ENCODE measurements at places on chromosomes 13 and 19.

DNA sequence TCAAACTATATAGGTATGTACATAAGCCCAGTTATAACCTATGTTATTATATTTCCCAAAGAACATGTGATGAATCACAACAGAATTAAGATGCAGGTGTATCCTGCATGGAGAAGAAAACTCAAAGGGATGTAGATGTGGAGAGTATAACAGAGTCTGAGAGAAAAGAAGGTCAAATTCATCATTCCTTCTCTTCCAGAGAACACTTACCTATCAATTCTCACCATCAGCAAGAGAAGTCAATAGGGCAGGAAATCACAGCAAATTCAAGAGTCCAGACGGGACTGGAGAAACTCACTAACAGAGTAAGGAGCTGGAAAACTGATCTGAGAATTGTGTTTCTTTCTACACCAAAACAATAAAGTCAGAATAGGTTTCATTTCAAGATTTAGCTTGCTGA, 28.4 kb downstream of the DIAPH3 start:
- no peaks in the 10 kb centered on the region for H3K4me1 ChIP-seq
- no peaks in the 10 kb centered on the region for H3K27me3 ChIP-seq
- H3K36me3 ChIP-seq: no peaks in the 10 kb centered on the region
- H3K27ac ChIP-seq: no peak overlapping the region

- no peak overlapping the region for H3K4me3 ChIP-seq
- no peak for DNase-seq
- H3K27me3 ChIP-seq: no peaks in the 10 kb centered on the region
Observed at GRCh38 chr13:66506051-66506777, 723.9 kb downstream of the PCDH9 start.

GRCh38 chr13:112710855-112711527, 21.2 kb downstream of the ATP11A start:
- no peaks in the 10 kb centered on the region for H3K27me3 ChIP-seq
- no peaks in the 10 kb centered on the region for H3K4me1 ChIP-seq
- DNase-seq: no peak

DNA sequence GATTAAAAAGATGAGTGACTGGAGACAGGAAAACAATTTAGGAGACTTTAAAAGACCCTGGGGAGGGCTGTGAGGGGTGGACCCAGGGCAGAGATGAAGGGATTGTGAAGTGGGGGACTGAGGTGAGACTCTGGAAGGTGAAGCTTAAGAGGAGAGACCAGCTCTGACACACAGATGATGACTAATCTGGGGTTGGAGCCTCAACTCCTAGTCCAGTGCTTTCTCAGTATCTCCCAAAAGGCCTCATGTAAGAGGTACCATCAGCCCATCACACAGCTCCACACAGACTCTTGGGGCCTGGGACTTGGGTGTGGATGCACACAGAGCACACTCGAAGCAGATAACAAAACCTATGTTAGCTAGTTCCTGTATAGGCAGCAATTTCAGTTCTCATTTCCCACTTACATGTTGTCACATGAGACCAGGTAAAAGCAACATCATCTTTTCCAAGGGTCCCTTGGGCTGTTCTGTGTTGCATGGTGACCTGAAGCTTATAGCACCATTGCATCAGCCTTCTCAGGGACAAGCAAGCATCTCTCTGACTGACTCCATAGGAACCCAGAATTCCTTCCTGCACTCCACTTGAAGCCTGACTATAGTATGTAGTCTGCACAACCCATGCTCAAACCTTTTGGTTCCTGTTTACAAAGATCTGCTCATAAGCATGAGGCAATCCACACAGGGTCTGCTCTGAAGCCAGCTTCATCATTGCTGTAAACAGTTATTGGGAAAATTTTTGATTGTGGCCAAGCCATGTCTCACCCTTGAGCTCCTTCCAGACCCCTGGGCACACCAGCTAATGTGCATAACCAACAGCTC, 88.6 kb upstream of the MYCBP2 start:
- DNase-seq: no peak
- H3K4me1 ChIP-seq: no peaks in the 10 kb centered on the region
- no peaks in the 10 kb centered on the region for H3K36me3 ChIP-seq
- H3K27ac ChIP-seq: no peak overlapping the region

GRCh38 chr19:39412867-39413271, 400 bp downstream of the PLEKHG2 start:
- no peaks in the 10 kb centered on the region for H3K36me3 ChIP-seq
- no peak for DNase-seq
- no peaks in the 10 kb centered on the region for H3K27me3 ChIP-seq
- peak overlapping the region; percentile 89 for H3K4me3 ChIP-seq
- H3K27ac ChIP-seq: peak overlapping the region; percentile 6

DNA sequence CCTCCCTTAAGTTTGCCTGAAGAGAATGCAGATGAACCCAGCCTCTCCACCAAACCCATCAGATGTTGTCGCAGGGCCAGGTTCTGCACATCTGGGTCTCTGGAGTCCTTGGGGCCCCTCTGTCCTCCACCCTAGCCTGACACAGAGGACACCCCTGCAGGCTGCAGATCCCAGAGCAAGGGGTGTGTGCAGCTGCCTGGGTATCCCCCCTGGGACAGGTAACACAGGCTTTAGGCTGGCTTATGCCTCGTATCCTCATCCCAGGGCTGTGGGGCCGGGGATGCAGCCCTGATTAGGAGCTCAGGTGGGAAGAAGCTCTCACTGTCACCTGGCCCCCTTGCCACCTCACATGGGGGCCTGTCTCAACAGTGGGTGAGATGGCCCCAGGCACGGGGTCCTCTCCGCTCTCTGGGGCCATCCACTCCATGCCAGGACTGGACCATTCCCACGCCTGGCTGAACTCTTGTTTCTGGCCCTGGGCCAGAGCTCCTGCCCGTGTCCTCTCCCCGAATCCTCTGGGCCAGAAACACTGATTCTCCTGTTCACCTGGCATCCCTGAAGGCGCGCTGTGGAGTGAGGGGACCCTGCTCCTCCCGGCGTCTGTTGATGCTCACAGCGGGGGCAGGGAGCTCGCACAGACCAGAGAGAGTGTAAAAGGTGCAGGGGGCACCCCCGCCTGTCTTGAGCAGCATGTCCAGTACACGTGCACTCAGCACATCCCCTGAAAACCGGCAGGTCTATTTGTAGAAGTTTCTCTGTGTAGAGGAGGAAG, 38.7 kb upstream of the TPM4 start:
- H3K36me3 ChIP-seq: no peaks in the 10 kb centered on the region
- DNase-seq: no peak
- H3K4me1 ChIP-seq: no peaks in the 10 kb centered on the region
- H3K27me3 ChIP-seq: no peaks in the 10 kb centered on the region

GRCh38 chr19:10228920-10229319, 2.2 kb downstream of the S1PR2 start:
- no peak for DNase-seq
- no peaks in the 10 kb centered on the region for H3K36me3 ChIP-seq
- no peak overlapping the region for H3K27ac ChIP-seq
- H3K4me1 ChIP-seq: no peaks in the 10 kb centered on the region
- H3K4me3 ChIP-seq: no peak overlapping the region

- H3K27ac ChIP-seq: no peak overlapping the region
- no peaks in the 10 kb centered on the region for H3K27me3 ChIP-seq
- no peaks in the 10 kb centered on the region for H3K4me1 ChIP-seq
- no peak overlapping the region for H3K4me3 ChIP-seq
Observed at GRCh38 chr19:38229585-38230073, 5.6 kb upstream of the DPF1 start.

DNA sequence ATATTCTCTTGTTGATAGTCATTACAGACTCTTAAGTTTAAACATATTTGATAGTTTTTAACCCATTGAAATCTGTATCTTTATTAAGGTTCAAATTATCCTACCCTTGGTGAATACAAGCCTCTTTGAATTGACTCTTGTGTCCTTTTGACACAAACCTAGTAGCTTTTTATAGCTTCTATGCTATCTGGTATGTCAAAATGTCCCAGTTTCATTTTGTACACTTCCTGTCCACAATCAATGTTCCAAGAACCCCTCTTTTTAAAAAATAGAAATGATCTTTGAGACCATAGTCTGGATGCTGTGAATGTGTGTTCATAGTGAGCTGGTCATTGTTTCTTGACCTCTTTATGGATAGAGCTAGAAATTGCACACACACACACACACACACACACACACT, 39.2 kb upstream of the FGF14 start:
- H3K4me1 ChIP-seq: no peaks in the 10 kb centered on the region
- H3K27me3 ChIP-seq: no peaks in the 10 kb centered on the region
- no peak overlapping the region for H3K4me3 ChIP-seq
- H3K36me3 ChIP-seq: no peaks in the 10 kb centered on the region
- no peak for DNase-seq

- H3K4me3 ChIP-seq: no peak overlapping the region
- no peaks in the 10 kb centered on the region for H3K4me1 ChIP-seq
- H3K27me3 ChIP-seq: peaks cover 2% of the 10 kb centered on the region
- H3K36me3 ChIP-seq: no peaks in the 10 kb centered on the region
Observed at GRCh38 chr13:25987987-25988386, 63.8 kb downstream of the SHISA2 start.

GRCh38 chr13:84844473-84844872, 954.7 kb downstream of the SLITRK6 start:
- H3K36me3 ChIP-seq: no peaks in the 10 kb centered on the region
- H3K4me3 ChIP-seq: no peak overlapping the region
- H3K27ac ChIP-seq: no peak overlapping the region
- no peaks in the 10 kb centered on the region for H3K27me3 ChIP-seq
- no peaks in the 10 kb centered on the region for H3K4me1 ChIP-seq

DNA sequence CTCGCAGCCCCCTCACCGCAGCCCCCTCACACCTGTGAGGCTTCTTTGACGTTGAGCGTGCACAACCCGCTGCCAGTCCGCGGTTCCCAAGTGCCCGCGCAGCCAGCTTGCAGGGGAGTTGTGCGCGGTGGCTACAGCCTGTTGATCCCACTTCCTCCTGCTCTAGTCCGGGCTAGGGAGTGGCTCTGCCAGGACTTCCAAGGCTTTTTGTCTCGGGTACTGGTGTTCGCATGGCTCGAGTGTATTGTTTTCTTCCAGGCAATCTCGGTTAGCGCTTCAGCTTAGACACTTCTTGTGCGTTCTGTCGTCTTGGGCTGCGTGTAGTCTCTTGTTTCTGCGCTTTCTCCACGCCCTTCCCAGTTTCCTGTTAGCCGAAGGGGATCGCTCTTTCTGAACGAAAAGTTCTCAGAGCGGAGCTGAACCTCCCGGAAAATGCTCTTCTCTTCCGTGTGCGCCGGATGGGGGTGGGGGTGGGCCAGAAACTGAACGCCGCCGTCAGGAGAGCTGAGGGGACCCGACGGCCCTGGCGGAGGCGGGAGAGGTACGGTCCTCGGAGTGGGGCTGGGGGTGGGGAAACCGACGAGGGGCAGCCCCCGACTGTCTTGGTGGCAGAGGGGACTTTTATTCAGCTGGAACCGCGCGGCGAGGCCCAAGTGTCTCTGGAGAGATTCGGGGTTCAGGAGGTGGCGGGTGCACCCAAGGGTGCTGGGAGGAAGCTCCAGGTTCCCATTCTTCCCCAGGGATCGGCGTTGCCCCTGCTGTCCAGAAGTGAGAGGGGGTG, 697 bp upstream of the DGKH start:
- H3K36me3 ChIP-seq: no peaks in the 10 kb centered on the region
- no peak for DNase-seq
- no peaks in the 10 kb centered on the region for H3K4me1 ChIP-seq
- H3K4me3 ChIP-seq: peak overlapping the region; percentile 55
- peak overlapping the region; percentile 52 for H3K27ac ChIP-seq
- H3K27me3 ChIP-seq: no peaks in the 10 kb centered on the region

DNA sequence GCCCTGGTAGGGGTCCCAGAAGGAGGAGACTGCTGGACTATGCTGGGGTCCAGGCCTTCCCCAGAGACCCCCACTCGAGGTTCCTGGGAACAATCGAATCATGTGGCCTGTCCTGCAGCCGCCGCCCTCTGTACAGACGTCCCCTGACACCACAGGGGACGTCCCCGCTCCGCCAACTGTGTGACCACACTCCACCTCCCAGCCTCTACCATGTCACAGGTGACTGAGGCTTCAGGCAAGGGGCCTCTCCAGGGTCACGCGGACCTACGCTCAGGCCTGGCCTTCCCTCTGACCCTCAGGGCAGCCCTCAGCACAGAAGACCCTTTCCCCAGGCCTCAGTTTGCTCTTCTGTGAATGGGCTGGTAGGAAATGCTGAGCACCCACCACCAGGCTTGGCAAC, 13.1 kb upstream of the TMEM161A start:
- no peak overlapping the region for H3K27ac ChIP-seq
- H3K36me3 ChIP-seq: peaks cover 4% of the 10 kb centered on the region
- no peak for DNase-seq
- no peaks in the 10 kb centered on the region for H3K4me1 ChIP-seq
- no peaks in the 10 kb centered on the region for H3K27me3 ChIP-seq

DNA sequence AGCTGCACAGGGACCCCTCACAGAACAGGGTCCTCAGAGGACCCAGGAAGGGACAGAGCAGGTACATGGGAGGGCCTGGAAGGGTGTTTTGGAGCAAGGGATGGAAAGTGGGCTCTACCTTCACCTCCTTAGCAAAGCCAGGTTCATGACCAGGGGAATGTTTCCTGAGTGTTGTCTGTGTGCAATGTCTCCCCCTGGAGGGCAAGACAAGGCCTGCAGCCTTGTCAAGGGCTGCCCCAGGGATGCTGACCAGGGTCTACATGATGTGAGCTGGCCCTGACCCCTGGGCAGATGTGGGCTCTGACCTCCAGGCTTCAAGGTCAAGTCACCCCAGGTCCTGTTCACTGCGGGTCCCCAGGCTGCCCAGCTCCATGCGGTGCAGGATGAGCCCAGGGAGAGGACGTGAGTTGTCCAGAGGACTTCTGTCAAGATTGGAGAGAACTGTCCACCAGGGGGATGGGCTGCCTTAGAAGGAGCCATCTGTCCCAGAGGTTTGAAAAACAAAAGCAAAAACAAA, 1.0 kb upstream of the CEACAM1 start:
- H3K4me1 ChIP-seq: no peaks in the 10 kb centered on the region
- no peaks in the 10 kb centered on the region for H3K27me3 ChIP-seq
- no peak overlapping the region for H3K27ac ChIP-seq
- DNase-seq: peak; percentile 66
- no peak overlapping the region for H3K4me3 ChIP-seq
- no peaks in the 10 kb centered on the region for H3K36me3 ChIP-seq

GRCh38 chr13:95360464-95361097, 59.3 kb upstream of the ABCC4 start:
- H3K4me3 ChIP-seq: no peak overlapping the region
- no peak overlapping the region for H3K27ac ChIP-seq
- no peak for DNase-seq
- H3K36me3 ChIP-seq: no peaks in the 10 kb centered on the region
- no peaks in the 10 kb centered on the region for H3K4me1 ChIP-seq

- no peak overlapping the region for H3K4me3 ChIP-seq
- H3K36me3 ChIP-seq: no peaks in the 10 kb centered on the region
- H3K27me3 ChIP-seq: no peaks in the 10 kb centered on the region
- H3K4me1 ChIP-seq: no peaks in the 10 kb centered on the region
Observed at GRCh38 chr19:2795827-2796658, 10.7 kb downstream of the THOP1 start.

DNA sequence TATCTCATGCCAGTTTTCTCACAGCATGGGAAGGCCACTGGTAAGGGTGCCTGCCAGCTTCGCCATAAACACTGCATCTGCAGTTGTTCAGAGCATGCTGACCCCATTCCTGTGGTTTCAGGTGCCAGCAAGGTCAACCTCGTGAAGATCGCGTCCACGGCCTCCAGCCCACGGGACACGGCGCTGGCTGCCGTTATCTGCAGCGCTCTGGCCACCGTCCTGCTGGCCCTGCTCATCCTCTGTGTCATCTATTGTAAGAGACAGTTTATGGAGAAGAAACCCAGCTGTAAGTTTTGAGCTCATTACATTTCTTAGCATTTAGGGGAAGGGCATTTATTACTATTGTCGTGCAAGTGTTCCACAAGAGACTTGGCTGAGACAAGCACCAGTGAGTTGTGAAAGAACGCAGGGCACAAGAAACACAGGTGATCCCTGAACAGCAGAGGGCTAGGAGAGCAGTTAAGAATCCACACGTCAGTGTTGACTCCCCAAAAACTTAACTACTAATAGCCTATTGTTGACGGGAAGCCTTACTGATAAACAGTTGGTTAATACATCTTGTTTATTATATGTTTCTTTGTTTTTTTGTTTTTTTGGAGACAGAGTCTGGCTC, 88.8 kb downstream of the TNFRSF19 start:
- no peak overlapping the region for H3K27ac ChIP-seq
- no peaks in the 10 kb centered on the region for H3K4me1 ChIP-seq
- H3K36me3 ChIP-seq: no peaks in the 10 kb centered on the region
- no peak for DNase-seq

All from aorta (tissue), 5 donors.